MM.1S (cell line): ENCODE measurements at places on chromosomes 12 and 14.

DNA sequence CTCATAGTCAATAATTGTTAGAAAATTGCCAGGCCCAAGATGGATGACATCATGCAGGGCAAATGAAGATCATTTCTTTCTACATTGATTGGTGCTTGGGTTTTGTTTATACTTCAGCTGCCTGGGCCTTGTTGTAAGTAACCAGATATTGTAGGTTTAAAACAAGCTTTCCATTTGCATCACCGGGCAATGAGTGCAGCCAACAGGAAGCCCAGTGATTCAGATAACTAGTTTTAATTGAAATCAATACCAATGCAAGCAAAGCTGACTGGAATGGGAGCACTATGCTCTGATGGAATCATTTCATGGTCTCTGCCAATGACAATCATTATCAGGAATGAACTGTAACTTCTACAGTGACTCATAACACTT lies 279.3 kb downstream of the DUSP6 start:
- no peak for DNase-seq
- H3K27ac ChIP-seq = no peak overlapping the region
- no peaks in the 10 kb centered on the region for H3K27me3 ChIP-seq

- no peak for DNase-seq
- no peaks in the 10 kb centered on the region; the same call in 1 of the 2 replicates for H3K27me3 ChIP-seq
- no peak overlapping the region for H3K27ac ChIP-seq
- no peak overlapping the region for H3K4me3 ChIP-seq
Measured at GRCh38 chr14:24059841-24060388, 8.1 kb downstream of the CARMIL3 start.

DNA sequence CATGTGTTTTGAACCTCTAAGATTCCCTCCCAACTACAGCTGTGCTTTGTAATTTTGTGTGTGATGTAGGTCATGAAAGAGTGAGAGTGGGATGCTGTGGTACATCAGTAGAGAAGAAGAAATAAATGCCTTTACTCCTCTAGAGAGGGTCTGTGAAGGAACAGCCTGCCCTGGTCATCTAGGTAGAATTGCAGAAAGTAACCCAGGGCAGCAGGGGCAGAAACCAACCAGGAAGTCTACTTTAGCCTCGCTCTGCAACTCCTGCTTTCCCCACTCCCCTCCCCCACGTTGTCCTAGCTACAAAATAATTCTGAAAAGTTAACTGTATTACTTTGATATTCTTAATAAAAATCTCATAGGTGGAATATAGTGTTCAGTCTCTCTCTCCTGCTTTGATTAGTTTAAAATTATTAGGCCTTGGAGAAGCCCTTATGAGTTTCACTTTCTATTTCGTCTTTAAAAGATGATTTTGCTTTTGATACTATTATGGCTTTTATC lies 7.5 kb downstream of the TBK1 start:
- DNase-seq = peak; percentile 23
- no peaks in the 10 kb centered on the region; the same call in 1 of the 2 replicates for H3K36me3 ChIP-seq
- H3K27me3 ChIP-seq = no peaks in the 10 kb centered on the region
- peak overlapping the region; percentile 54 for H3K4me3 ChIP-seq
- peaks cover 9% of the 10 kb centered on the region for H3K4me1 ChIP-seq

GRCh38 chr12:127145241-127145928 lies 1121.6 kb upstream of the TMEM132C start:
- no peak for DNase-seq
- H3K27me3 ChIP-seq = no peaks in the 10 kb centered on the region
- H3K4me3 ChIP-seq = no peak overlapping the region
- no peaks in the 10 kb centered on the region for H3K4me1 ChIP-seq
- no peaks in the 10 kb centered on the region for H3K36me3 ChIP-seq
